Stimulated activated CD8-positive, alpha-beta memory T cell treated with anti-CD3 and anti-CD28 coated beads, Interleukin-7, amount 100 ng/mL, for 48 hours (primary cell): ENCODE measurements at places on chromosomes 5 and 9.

DNA sequence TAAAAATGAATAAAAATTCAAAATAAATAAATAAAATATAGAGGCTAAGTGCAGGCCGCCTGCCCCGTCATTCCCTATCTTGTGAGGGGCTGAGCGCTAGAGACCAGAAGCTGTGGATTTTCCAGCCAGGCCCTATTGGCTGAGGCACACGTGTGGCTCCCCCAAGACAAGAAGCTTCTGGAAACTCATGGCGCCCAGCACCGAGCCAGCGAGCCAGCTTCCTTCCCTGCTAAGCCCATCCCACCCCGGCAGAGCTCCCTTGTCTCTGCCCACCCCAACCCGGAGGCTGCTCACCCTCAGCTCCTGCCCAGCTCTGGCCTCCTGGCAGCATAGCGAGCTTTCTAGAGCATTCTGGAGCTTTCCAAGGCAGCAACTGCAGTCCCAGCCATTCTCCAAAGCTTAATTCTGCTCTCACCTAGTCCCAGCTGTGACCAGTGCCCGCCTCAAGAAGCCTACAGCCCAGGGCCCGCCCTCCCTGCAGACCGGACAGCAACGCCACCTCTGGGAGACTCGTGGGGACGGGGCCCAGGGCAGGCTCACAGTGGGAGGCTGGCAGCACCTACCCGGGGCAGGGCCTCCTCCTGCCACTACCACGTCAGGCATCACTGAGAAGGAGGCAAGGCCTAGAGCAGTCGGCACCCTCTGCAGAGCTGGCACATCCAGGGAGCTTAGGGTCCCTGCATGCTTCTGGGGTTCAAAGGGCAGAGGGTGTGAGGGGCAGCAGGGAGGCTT, 23.2 kb upstream of the TMEM250 start:
- no peak for DNase-seq

DNA sequence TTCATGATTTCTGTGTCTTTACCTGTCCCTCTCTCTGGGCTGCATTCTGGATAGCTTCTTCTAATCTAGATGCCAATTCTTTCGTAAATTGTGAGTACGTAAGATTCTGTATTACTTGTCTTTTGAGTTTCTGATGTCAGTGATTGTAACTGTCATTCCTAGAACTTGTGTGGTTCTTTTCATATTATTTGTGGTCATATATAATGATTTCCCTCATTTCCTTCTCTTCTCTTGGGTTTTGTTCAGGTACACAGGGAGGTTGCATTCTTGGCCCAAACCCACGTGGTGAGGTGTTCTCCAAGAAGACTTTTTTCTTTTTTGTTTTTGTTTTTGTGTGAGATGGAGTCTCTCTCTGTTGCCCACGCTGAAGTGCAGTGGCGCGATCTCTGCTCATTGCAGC, 13.8 kb downstream of the UGCG start:
- DNase-seq, result no peak

DNA sequence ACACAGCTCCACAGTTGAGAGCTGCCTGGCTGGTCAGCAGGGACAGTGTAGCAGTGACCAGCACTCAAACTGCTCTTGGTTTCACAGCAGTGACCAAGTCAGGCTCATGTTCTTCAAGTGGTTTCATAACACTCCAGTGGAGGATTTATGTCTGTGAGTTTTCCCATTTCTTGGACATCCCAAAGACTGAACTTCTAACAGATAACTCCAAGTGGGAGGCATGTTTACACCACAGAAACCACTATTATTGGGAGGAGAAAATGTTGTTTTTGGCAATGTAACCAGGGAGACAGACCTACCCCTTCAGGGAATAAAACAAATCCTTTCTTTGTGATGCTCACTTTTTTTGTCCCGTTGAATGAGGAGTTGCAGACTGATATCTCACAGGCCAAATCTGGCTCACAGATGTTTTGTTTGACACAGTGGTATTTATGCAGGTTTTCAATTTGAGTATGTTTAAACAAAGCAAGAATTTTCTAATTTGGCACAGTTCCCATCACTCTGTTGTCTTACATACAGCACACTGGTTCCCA, 141.5 kb downstream of the RMI1 start:
- no peak for DNase-seq

DNA sequence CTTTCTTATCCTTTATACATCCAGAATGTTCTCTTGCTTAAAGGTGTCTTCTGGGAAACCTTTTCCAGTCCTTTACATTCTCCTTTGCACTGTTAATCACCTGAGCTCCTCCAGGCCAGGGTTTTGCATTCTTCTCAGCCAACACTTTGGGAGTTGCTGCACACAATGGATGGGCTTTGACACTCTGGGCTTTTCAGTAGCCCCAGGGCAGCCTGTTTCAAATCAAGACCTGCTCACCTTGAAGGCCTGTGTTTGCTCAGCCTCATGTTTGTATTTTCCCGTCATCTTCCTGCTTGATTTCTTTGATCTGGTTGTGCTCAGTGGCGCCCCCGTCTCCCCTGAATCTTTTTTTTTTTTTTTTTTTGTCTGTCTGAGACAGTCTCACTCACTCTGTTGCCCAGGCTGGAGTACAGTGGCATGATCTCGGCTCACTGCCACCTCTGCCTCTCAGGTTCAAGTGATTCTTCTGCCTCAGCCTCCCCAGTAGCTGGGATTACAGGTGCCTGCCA, 41.0 kb downstream of the DMRT1 start:
- DNase-seq, result no peak

GRCh38 chr5:18114151-18114757, 480.0 kb downstream of the TAF11L14 start:
- no peak for DNase-seq
